Tibial artery (tissue), 4 donors: ENCODE measurements at places on chromosomes 12 and 14.

DNA sequence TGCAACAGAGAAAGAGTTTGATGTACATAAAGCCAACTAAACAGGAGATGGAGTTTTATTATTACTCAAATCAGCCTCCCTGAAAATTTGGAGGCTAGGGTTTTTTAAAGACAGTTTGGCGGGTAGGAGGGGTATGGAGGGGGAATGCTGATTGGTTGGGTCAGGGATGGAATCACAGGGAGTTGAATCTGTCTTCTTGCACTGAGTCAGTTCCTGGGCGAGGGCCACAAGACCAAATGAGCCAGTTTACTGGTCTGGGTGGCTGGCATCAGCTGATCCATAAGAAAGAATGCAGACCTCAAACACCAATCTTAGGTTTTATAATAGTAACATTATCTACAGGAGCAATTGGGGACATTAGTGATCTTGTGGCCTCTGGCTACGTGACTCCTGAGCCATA is 64.9 kb downstream of the RIN3 start:
- no peak for DNase-seq
- no peak overlapping the region for H3K4me3 ChIP-seq
- no peaks in the 10 kb centered on the region for H3K27me3 ChIP-seq
- H3K27ac ChIP-seq, result peak overlapping the region; percentile 32
- H3K4me1 ChIP-seq, result no peaks in the 10 kb centered on the region

DNA sequence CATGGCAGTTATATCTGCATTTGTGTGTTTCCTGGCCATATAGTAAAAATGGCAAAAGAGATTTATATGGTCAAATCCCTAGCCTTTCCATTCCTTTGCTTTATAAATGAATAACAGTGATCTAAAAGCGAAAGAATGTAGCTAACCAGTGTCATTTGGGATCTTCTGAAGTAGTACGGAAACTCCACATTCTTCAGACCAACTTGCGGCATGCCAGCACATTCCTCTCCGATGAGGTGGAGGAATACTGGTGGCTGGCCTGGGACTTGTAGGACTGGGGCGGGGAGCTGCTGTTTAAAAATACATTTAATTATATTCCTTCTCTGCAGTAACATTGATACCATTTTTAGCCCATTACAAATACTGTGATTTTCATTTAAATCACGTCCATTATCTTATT is 85.3 kb downstream of the SAMD4A start:
- H3K36me3 ChIP-seq, result no peaks in the 10 kb centered on the region
- H3K4me1 ChIP-seq, result peaks cover 59% of the 10 kb centered on the region
- peak overlapping the region; percentile 43 for H3K4me3 ChIP-seq
- H3K27ac ChIP-seq, result peak overlapping the region; percentile 82

- no peaks in the 10 kb centered on the region for H3K27me3 ChIP-seq
- H3K4me1 ChIP-seq, result peaks cover 39% of the 10 kb centered on the region
- H3K27ac ChIP-seq, result no peak overlapping the region
Measured at GRCh38 chr14:104685216-104685997, 4.0 kb upstream of the INF2 start.

GRCh38 chr12:25295361-25295760 is 44.6 kb upstream of the KRAS start:
- no peak overlapping the region for H3K27ac ChIP-seq
- H3K36me3 ChIP-seq, result no peaks in the 10 kb centered on the region
- H3K27me3 ChIP-seq, result no peaks in the 10 kb centered on the region
- no peaks in the 10 kb centered on the region for H3K4me1 ChIP-seq
- no peak for DNase-seq

- peaks cover 62% of the 10 kb centered on the region for H3K4me1 ChIP-seq
- no peaks in the 10 kb centered on the region for H3K27me3 ChIP-seq
- peak; percentile 58 for DNase-seq
- peak within 1 kb of the TSS; percentile 85 for H3K27ac ChIP-seq
- no peaks in the 10 kb centered on the region for H3K36me3 ChIP-seq
- H3K4me3 ChIP-seq, result peak within 1 kb of the TSS; percentile 86
Measured at GRCh38 chr14:95516554-95517181, at the start of gene SYNE3. Gene SYNE3, minus strand, starts transcription at chr14:95516650. Its CDS starts 40,829 bp downstream, at chr14:95475821.

DNA sequence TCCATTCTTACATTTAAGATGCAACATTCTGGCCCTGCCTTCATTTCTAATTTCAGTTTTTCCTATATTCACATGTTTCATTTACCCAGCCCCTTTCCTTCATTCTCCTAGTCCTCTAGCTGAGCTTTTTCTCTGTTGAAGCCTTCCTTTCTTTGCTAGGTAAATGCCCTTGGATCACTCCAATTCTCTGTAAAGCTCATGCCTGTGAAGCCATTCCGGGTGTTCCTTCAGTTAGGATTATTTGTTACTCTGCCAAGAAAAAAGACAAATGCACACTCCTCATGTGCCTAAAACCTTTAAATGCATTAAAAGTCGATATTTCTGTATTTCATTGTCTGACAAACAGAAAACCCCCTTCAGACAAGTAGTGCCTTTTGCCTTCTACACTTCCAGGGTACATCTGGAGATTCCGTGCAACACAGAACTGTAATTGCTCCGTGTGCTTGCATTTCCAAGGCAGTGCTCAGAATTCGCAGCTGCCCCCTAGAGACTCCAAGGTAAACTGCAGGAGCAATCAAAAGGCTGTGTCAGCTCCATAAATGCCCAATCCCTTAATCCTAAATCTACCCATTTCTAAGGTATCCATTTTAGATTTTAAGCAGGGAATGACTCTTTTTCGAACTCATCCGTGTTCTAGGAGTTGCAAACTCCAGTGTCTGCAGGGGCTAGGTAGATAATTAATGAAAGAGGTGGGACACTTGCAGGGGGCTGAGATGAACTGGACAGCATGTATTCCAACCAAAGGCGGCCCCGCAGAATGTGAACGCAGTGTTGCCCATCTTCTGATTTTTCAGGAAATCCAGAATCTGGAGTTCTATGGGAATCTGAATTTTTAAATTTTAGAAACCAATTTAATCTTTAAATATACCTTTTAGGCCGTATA is 320.2 kb downstream of the GRIN2B start:
- no peak overlapping the region for H3K27ac ChIP-seq
- DNase-seq, result no peak
- H3K27me3 ChIP-seq, result no peaks in the 10 kb centered on the region
- no peaks in the 10 kb centered on the region for H3K4me1 ChIP-seq
- no peaks in the 10 kb centered on the region for H3K36me3 ChIP-seq

DNA sequence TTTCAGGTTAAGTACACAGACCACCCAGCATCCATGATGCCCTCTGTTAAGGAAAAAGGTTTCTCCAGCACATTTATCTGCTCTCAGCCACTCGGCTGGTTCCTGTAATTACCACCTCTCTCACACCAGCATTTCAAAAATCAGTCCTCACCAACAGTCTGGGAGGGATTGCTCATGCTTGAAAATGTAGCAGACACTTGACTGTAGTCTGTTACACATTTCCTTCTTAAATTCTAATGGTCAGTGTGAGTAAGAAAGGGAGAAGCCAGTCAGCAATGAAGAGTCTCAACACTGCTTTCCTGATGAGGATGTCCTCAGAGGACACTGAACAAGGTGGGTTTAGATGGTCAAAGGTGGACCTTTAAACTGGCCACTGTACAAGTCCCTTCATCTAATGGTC is 6.0 kb downstream of the ZBTB39 start:
- no peaks in the 10 kb centered on the region for H3K27me3 ChIP-seq
- DNase-seq, result no peak
- H3K4me3 ChIP-seq, result no peak overlapping the region
- peaks cover 18% of the 10 kb centered on the region for H3K4me1 ChIP-seq
- no peak overlapping the region for H3K27ac ChIP-seq

DNA sequence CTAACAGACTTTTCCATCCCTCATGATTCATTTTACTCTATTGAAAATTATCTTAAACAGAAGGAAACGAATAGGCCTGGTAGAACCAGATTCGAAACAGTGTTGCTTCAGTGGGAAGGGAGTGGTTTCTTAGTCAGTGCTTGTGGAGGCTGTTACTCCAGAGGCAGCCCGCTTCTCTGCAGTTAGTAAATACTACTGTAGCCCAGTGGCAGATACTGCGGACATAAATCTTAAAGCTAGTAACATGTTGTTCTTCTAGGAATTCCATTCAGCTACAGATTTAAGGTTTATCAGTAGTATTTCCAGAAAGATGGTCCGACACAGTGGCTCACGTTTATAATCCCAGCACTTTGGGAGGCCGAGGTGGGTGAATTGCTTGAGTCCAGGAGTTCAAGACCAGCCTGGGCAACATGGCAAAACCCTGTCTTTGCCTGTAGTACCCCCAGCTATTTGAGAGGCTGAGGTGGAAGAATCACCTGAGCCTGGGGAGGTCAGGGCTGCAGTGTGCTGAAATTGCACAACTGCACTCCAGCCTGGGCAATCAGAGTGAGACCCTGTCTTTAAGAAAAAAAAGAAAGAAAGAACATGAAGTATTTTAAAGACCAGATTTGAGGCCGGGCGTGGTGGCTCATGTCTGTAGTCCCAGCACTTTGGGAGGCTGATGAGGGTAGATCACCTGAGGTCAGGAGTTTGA is 45.9 kb downstream of the DIP2B start:
- no peaks in the 10 kb centered on the region for H3K27me3 ChIP-seq
- H3K4me1 ChIP-seq, result no peaks in the 10 kb centered on the region
- no peaks in the 10 kb centered on the region for H3K36me3 ChIP-seq
- H3K4me3 ChIP-seq, result no peak overlapping the region
- DNase-seq, result no peak
- H3K27ac ChIP-seq, result no peak overlapping the region

GRCh38 chr14:56555921-56556570 is 23.6 kb upstream of the TMEM260 start:
- H3K27me3 ChIP-seq, result no peaks in the 10 kb centered on the region
- no peak overlapping the region for H3K4me3 ChIP-seq
- no peaks in the 10 kb centered on the region for H3K4me1 ChIP-seq
- no peak for DNase-seq
- no peak overlapping the region for H3K27ac ChIP-seq

DNA sequence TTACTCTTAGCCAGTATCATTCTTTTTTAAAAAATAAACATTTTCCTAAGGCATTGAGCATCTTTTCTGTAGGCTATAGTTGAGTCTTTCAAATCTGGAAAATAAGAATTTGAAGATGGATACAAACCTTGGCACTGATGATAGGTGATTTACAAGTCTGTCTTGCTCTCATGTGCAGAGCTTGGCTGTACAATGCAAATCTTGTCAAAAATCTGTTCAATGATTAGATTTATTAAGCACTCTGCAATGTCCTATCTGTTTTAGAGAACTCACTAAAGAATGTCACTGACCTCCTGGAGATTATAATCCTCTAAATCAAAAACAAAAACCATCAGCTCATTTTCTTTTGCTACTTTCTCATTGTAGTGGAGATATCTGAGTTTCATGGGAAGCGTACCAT is 42.8 kb upstream of the AMIGO2 start:
- no peaks in the 10 kb centered on the region for H3K27me3 ChIP-seq
- no peaks in the 10 kb centered on the region for H3K4me1 ChIP-seq
- no peaks in the 10 kb centered on the region for H3K36me3 ChIP-seq

DNA sequence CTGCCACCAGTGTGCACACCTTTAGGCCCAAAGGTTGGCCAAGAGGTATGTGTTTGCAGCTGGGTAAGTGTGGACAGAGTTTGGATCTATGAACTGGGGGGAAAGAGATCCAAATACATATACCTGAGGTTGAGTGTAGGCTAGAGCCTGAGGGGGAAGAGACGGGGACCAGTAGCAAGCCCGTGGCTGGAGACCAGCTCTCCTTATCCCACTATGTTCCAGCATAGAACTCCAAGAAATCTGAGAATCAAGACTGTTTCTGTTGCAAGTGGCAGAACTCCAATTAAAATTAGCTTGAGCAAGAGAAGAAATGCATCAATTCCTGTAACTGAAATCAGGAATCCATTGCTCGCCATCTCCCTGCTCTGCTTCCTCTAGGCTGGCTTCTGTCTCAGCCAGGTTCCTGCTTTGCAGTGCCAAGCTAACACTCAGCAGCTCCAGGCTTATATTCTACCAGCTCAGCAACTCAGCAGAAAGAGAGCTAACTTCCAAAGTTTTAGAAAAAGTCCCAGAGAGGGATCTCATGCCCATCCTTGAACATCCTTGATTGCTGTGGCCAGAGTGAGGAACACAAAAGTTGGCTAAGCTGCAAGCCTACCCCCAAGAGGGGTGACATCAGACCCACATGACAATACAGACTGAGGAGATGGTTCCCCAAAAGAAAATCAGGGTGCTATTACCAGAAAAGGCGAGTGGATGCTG is 1.5 kb upstream of the PCK2 start:
- DNase-seq, result peak; percentile 54
- no peaks in the 10 kb centered on the region for H3K27me3 ChIP-seq
- H3K36me3 ChIP-seq, result no peaks in the 10 kb centered on the region
- no peak overlapping the region for H3K4me3 ChIP-seq

DNA sequence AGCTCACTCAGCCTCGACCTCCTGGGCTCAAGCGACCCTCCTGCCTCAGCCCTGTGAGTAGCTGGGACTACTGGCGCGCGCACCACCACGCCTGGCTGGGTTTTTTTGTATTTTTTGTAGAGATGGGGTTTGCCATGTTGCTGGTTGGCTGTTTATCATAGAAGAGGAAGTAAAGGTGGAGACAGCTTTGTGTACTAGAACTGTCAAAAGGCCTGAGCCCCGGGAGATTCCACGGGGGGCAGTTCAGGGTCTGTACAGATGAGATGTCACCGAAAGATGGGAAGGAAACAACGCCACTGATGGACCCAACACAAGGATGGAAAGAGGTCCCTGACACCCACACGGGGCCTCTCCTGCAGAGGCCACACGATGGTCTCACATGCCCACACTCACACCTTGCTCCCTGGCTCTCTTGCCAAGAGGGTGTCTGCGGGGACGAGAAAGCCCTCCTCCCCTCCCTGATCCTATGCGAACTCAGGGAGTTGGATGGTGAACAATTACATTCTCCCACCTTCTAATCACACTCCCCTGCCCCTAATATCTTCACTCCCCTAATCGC is 66.6 kb downstream of the KDM2B start:
- H3K27me3 ChIP-seq, result no peaks in the 10 kb centered on the region
- no peak for DNase-seq
- H3K27ac ChIP-seq, result no peak overlapping the region
- peaks cover 42% of the 10 kb centered on the region for H3K36me3 ChIP-seq

- no peaks in the 10 kb centered on the region for H3K4me1 ChIP-seq
- H3K27ac ChIP-seq, result no peak overlapping the region
- DNase-seq, result no peak
- no peaks in the 10 kb centered on the region for H3K27me3 ChIP-seq
- no peak overlapping the region for H3K4me3 ChIP-seq
Measured at GRCh38 chr14:36773558-36773957, 111.9 kb downstream of the PAX9 start.

DNA sequence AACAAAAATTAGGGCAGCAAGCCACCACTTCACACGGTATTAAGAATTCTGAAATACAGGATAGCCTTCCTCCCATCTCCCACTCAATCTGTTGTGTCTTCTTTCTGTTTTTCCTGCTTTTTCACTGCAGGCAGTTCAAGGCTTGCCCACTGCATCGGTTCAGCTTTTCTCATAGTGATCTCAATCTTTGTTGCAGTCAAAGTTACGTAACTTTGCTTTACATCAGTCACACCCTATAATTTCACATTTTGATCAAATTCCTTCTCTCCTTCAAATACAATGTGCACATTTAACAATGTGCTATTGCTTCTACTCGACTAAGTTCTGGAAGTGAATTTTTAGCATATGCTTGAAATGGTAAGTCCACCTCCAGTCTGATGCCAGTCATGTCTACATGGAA is 217.6 kb downstream of the EFCAB11 start:
- H3K4me1 ChIP-seq, result no peaks in the 10 kb centered on the region
- no peak overlapping the region for H3K27ac ChIP-seq
- H3K27me3 ChIP-seq, result no peaks in the 10 kb centered on the region
- H3K36me3 ChIP-seq, result no peaks in the 10 kb centered on the region
- no peak overlapping the region for H3K4me3 ChIP-seq

- H3K36me3 ChIP-seq, result peaks cover 22% of the 10 kb centered on the region
- peaks cover 22% of the 10 kb centered on the region for H3K4me1 ChIP-seq
- peak overlapping the region; percentile 92 for H3K4me3 ChIP-seq
Measured at GRCh38 chr14:94079891-94080620, 946 bp downstream of the DDX24 start.

GRCh38 chr14:102624666-102625065 is 32.2 kb downstream of the RCOR1 start:
- no peak overlapping the region for H3K27ac ChIP-seq
- H3K36me3 ChIP-seq, result no peaks in the 10 kb centered on the region
- DNase-seq, result no peak
- H3K4me3 ChIP-seq, result no peak overlapping the region
